ENCODE measurements at places on chromosomes 5 and 9. TPM values are rescaled to one million over a fixed set of nuclear protein-coding genes. Genes with fewer than 3 reads are reported as not detected.

SHROOM1 gene
- total RNA-seq: 8.0 TPM

GRCh38 chr5:95730011-95730700 is 980 bp upstream of the RHOBTB3 start:
- no peak for DNase-seq

DNA sequence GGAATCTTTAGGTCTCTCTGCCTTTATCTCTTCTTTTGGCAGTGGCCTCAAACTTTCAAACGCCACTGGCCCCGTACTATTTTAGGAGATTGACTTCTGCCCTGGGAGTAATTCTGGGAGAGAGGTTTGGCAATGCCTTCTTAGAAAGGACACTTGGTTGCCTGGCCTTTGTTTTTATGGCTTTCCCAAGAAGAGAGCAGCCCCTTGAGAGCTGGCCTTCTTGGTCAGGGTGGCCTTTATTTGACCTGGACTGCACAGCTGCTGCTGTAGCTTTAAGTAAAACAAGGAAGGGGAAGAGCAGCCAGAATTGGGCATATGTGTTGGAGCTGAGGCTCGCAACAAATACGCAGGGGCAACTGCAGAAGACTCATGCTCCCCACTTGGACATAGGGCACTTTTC is 60.8 kb downstream of the PTPN3 start:
- DNase-seq: no peak

- DNase-seq: peak; percentile 48
These were observed 8.3 kb downstream of the ZNF483 start for GRCh38 chr9:111533099-111533790.

JAKMIP2 gene
- total RNA-seq: 0.17 TPM

ALDH1B1 gene
- total RNA-seq: 47.5 TPM

GRCh38 chr9:91179237-91180138 is 182.2 kb downstream of the AUH start:
- DNase-seq: no peak

- no peak for DNase-seq
These were observed 173.6 kb downstream of the ARL15 start for GRCh38 chr5:54136516-54137440.

- DNase-seq: no peak
These were observed 139.1 kb upstream of the ERCC6L2 start for GRCh38 chr9:95736370-95736769.

- DNase-seq: no peak
These were observed 50.7 kb downstream of the CFAP95 start for GRCh38 chr9:69871118-69871834.

GRCh38 chr9:116297346-116297745 is 143.8 kb downstream of the PAPPA start:
- no peak for DNase-seq

DNA sequence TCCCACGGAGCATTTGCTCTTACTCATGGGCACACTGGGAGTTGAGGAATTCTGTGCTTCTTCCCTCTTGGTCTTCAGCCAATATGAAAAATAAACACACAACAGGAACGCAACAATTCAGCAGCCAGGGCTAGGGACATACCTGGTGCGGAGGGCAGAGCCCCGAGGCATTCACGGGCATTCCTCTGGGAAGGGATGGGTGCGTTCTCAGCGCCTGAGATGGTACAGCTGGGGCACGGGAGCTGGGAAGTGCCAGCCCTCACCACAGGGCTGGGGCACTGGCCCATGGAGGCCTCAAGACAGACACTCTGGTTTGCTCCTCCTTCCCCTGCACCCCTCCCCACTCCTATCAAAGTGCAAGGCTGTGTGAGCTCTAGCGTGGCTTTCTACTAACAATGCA is 2.1 kb downstream of the SLC6A3 start:
- no peak for DNase-seq

All from epithelial cell of proximal tubule (primary cell).